HuH-7.5 (cell line): ENCODE measurements at places on chromosomes 1 and 21.

GRCh38 chr1:67110352-67110751, 24.4 kb downstream of the C1orf141 start:
- no peak for DNase-seq

DNA sequence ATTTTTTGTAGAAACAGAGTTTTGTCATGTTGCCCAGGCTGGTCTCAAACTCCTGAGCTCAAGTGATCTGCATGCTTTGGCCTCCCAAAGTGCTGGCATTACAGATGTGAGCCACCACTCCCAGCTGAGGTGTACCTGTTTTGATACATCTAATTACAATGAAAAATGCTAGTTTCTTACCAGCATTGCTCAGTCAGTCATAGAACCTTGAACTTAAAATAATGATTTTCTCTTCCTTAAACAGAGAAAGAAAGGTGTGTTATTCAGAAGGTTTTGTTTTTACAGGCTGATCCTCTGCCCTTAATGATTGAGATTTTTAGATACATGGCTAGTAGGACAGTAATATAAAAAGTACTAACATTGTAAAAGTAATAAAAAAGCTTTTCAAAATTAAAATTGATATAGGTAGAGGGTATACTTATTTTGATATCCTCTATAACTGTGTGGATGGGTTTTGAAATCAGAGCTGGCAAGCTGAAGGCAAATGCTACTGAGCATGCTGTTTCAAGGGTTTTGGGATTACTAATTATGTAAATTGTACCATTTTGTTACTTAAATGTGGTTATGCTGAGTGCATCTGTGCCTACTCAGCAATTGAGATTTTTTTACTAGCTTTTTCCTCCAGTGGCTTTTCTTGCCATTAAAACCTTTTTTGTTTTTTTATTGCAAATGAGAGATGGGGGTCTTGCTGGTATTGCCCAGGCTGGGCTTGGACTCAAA, 16.1 kb downstream of the PRRC2C start:
- no peak for DNase-seq

- DNase-seq = no peak
Measured at GRCh38 chr21:37006486-37007291, at the start of gene RIPPLY3. TSS of gene RIPPLY3 (plus strand) at chr21:37006702. CDS start at chr21:37006773, 71 bp downstream.

DNA sequence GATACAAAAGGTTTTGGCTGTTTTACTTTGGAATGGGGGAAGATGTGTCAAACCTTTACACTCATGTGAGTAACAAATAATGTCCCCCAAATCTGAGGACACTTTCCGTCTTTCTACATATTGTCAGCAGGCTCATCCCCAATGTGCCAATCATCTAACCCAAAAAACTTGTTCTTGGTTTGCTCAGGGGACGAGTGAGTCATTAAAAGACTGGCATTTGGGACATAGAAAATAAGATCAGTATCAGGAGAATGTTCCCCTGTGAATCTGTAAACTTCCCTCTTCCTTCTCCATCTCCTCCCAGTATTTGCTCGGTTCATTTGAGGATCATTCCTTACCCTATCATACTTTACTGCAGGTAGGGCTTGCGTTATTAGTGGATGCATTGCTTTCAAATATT, 194.1 kb upstream of the RUNX1 start:
- no peak for DNase-seq

GRCh38 chr21:25412100-25412499, 195.2 kb downstream of the MRPL39 start:
- DNase-seq = no peak

DNA sequence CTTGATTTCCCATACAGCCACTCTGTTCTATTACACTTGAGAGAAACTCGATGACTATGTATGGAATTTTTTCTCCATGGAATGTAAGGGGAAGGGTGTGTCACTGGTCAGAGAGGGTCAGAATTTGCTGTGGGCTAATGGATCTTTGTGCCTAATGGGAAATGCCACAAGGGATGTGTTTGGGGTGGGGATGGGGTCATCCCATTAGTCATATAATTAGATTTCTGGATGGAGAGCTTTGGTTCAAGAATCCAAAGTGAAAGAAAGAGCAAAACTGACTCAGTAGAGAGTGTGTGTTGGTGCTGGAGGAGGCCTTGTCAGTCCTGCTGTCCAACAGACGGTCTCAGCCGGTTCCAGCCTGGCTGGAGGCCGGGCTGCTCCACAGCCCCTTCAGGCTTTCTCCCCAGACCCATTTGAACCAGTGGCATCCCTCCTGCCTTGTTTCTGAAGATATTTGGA, 86.4 kb downstream of the LAMC2 start:
- DNase-seq = no peak

GRCh38 chr1:62336995-62337705, 17.9 kb upstream of the KANK4 start:
- no peak for DNase-seq

GRCh38 chr1:221574529-221574928, 167.4 kb downstream of the DUSP10 start:
- DNase-seq = no peak

- no peak for DNase-seq
Measured at GRCh38 chr1:23356471-23357137, 12.5 kb upstream of the HNRNPR start.

- DNase-seq = no peak
Measured at GRCh38 chr21:16353764-16354163, 624.0 kb downstream of the USP25 start.

GRCh38 chr1:198919667-198920398, 281.0 kb downstream of the PTPRC start:
- no peak for DNase-seq

DNA sequence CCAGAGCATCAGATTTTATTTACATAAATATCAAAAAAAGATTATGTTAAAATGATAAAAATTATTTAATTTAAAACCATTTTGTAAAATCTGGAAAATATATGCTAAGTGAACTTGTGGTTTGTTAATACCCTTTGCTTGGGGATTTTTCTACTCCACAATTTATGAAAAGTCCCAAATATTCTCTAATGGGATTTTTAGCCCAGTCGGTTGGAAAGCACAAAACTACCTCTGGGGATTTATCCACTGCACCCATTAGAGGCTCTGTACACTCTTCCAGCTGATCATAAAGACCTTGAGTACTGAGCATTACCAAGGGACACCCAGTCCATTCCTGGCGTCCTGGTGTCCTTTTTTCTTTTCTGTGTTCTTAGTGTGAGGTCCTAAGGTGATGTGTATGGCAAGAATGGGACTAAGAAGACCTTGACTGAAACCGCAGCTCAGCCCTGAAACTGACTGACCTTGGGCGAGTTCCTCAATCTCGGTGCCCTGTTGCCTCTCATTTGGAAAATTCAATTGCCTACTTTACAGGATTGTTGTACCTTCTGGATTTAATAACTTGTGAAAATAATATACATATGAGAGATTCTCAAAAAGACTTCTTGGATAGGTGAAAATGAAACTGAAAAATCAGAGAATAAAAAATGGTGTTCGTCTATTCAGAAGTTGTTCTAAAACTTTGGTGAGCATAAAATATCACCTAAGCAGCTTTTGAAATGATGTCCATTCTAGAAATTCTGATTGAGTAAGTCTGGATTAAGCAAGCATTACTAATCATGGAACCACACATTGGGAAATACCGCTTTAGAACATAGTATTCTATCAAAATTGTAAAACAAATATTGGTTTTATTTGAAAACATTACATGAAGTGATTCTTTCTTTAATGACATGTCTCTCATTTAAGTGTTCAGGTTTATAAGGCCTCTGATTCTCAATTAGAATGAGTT, 21.5 kb upstream of the SAMSN1 start:
- DNase-seq = no peak

DNA sequence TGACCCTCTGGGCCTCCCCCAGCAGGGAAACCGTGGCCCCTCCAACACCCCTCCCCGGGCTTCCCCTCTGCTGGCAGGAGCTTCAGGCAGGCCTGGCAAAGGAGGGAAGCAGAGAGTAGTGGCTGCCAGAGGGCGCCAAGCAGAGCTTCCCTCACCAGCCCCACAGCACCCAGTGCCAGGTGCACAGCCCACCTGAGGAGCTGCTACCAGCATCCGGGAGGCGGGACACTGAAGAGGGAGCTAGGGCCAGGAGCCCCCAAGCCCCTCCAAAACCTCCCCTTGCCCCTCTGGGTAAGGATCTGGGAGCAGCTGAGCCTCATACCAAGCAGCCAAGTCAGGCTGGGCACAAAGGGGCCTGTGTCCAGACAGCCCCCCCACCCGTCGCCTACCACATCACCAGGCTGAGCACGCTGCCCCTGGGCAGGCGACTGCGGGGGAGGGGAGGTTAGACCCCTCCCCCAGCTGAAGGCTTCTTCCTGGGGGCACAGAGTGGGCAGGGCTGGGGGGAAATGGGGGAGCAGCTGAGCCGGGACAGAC, 19.6 kb downstream of the CCDC24 start:
- no peak for DNase-seq

- no peak for DNase-seq
Measured at GRCh38 chr1:114177282-114177681, 23.6 kb upstream of the SYT6 start.

GRCh38 chr21:45923146-45923545, 58.4 kb upstream of the COL6A1 start:
- peak; percentile 83 for DNase-seq

DNA sequence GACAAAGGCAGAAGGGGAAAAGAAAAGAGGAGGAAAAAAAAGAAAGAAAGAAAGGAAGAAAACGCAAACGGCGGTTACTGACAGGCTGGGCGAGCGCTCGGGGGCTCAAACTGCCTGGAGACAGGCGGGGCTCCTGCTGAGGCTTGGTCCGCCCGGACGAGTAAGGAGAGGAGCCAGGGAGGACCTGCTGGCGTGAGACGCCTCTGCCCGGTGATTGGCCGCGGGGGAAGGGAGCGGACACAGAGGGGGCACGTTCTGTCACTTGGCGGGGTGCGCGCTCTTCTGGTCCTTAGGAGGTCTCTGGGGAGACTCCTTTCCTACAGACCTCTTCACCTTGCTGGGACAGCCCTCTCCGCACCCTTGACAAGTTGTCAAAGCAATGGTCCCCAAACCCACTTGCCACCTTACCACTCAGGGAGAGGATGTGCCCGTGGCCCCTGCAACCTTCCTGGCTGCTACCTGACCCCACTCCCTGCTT, 791 bp upstream of the PIK3R3 start:
- DNase-seq = peak; percentile 48

DNA sequence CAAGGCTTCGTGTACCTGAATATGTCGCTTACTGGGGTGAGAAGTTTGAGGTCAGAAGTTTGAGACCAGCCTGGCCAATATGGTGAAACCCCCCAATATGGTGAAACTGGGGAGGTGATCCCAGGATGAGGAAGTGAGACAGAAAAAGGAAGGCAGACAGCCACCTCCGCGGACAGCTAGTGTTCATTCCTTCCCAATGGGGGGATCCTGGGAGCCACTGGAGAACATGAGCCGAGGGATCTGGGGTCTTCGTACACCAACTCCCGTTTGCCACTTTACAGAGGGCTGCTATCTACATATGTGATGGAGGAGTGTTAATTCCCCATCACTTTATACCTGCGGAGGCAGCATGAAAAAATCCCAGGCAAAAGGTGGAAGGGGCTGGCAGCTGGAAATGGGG, 19.6 kb upstream of the IFFO2 start:
- no peak for DNase-seq

DNA sequence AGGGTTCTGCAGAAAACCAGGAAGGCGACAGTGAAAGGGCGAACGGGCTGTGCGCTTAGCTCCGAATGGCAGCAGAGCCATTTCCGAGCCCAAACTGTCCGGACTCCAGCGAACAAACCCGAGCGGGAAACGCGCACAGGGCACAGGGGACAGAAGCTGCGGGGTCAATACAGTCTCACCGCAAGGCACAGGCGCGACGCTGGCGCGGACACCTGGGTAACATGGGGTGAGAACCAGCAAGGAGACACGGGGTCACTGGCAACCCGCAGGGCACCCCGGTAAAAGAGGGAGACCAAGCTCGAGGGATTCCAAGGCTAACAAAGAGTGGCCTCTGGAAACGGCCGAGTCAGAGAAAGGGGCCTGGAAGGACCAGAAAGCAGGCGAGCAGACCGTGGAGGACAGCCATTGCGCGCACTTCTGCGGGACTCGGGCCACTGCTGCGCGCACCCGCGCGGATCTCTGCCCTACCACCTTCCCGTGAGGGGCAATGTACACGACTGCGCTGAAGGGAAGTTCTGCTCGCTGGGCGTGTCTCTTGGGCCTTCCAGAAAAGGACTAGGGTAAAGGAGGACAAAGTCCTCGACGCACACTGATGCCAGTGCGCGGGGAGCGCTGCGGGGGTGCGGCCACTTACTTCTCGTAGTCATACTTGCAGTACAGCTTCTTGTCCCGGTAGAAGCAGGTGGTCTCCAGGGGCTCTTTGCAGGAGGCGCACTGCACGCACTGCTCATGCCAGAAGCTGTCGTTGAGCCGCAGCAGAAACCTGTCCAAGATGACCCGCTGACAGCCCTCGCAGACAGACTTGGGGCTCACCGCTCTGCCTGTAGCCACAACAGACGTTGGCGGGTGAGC, 3.8 kb downstream of the LMX1A start:
- no peak for DNase-seq

- no peak for DNase-seq
Measured at GRCh38 chr21:31405604-31406003, 61.5 kb upstream of the TIAM1 start.

DNA sequence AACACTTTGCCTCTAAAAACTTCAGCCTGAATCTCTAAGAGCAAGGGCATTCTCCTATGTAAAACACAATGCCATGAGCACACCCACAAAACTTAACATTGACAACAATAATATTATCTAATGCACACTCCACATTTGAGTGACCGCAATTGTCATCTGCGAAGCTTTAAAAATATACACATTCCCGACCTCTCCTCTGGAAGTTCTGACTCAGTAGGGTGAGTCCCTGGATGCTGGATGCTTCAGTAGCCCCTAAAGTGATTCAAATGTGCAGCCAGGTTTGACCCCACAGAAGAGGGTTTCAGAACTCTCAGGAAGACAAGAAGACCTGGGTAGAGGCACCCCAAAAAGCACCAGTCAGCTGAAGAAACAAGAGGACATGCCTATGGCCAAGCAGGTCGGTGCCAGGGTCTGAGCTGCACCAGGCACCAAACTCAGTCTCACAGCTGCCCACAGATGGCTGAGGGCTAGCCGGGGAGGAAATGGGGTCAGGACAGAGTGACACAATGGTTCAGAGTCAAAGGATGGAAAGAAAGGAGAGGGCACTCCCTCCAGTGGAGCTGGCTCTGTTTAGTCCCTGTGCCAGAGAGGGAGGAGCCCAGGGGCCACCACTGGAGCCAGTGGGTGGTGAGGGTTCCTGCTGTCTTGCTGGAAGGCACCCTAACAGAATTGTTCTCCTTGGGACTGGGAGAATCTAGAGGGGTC, 17.4 kb downstream of the PIK3C2B start:
- no peak for DNase-seq

- DNase-seq = no peak
Measured at GRCh38 chr1:5708346-5709245, 283.6 kb downstream of the NPHP4 start.

GRCh38 chr1:90708826-90709225, 8.3 kb downstream of the BARHL2 start:
- no peak for DNase-seq

- DNase-seq = no peak
Measured at GRCh38 chr21:44804762-44805161, 3.1 kb upstream of the UBE2G2 start.

- no peak for DNase-seq
Measured at GRCh38 chr1:114319418-114319817, 165.7 kb upstream of the SYT6 start.

- DNase-seq = no peak
Measured at GRCh38 chr1:30046751-30047150, 676.6 kb downstream of the MATN1 start.

- DNase-seq = no peak
Measured at GRCh38 chr1:233315718-233316301, 11.7 kb upstream of the MAP3K21 start.

GRCh38 chr1:179817789-179818188, 59.8 kb downstream of the TOR1AIP2 start:
- DNase-seq = no peak

- peak; percentile 73 for DNase-seq
Measured at GRCh38 chr1:208132287-208132882, 111.8 kb downstream of the PLXNA2 start.
